ENCODE measurements at places on chromosomes 6 and 20.
A peak's percentile ranks its signal among the peaks of the same experiment; 100 is the strongest.

DNA sequence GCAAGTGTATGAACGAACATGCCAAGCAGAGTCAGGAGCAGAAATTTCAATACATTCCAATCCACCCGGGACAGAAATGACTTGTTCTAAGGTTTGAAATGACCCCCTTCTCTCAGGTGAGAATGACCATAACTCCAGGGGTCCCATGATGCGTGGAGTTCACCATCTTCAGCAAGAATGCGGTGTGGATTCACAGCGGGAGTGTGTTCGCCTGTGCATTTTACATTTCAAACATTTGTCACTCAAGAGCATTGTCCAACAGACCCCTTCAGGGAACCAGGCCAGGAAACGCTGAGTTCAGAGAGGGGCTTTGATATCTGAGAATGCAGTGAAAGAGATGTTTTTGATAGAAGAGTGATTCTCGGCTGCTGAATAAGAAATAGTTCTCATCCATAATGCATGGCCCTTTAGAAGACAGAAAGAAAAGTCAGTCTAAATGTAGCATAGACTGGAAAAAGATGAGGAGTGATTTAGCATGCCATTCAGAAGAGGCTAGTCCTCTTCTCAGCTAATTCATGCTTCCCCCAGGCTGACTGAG is 200.3 kb upstream of the KCNG1 start:
- DNase-seq: no peak

- no peak for DNase-seq
Measured at GRCh38 chr6:73116330-73116729, 109.0 kb downstream of the KHDC1L start.

DNA sequence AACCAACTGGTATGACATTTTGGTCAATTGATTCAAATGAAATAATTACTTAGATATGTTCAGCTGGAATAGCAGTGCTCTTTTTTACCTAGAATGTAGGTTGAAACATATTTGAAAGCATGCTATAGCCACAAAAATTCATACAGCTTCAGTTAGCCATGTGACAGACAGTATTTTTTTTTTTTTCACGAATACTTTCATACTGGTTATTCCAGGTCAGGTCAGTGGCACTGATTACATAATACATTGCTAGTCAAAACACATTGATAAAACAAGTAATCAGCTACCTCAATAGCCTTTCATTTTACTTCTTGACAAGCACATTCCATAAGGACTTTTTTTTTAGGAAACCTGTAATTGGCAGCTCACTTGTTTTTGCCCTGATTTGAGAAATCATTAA is 222.6 kb downstream of the EYA4 start:
- no peak for DNase-seq

DNA sequence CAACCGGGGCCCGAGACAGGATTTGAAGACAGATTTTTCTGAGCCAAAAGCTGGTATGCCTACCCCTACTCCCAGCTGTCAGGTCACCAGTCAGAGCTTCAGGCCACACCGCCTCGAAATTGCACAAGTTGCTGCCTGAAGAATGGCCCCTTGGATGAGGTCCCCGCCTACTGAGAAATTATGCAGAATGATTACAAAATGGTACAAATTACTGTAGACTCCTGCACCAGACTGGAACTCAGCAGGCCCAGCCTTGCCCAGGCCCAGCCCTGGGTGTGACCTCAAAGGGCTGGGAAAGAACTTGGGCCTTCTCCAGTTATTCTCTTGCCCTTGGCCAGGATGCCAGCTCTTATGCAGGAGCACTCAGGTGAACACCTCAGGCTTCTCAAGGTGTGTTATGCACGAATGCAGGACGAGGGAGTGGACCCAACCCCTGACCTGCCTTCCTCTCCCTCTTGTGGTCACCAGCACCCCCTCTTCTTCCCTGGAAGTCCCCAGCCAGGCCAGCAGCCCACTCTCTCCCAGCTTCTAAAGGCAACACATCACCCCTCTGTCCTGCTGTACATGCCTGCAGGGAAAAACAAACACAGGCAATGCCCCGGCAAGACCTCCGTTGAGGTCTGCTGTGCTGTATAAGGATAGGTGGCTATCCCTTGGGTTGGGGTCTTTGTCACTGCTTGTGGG is 88.7 kb upstream of the NAA20 start:
- no peak for DNase-seq

DNA sequence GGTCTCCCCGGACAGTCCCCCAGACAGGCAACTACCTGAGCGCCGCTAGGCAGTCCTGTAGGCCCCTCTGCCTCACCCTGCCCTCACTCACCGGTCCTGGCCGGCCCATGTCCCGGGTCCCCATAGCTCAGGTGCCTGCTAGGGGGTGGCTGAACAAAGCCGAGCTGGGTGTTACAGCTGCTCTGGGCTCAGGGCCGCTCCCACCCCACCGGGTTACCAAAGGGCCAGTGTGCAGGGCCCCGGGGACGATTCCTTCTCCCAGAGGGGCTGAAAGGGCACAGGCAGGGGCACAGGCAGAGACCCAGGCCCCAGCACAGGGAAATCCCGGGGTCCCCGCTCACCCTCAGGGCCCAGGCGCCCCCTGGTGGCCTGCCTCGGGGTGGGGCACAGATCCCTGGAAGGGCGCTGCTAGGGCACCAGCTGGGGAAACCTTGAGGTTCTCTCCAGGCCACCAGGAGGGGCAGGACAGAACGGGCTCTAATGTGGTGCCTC is 118.4 kb downstream of the GRM4 start:
- DNase-seq: peak; percentile 72

GRCh38 chr20:10558635-10559187 is 115.1 kb downstream of the JAG1 start:
- DNase-seq: no peak

GRCh38 chr6:166775180-166775922 is 148.3 kb upstream of the RPS6KA2 start:
- peak; percentile 46 for DNase-seq

DNA sequence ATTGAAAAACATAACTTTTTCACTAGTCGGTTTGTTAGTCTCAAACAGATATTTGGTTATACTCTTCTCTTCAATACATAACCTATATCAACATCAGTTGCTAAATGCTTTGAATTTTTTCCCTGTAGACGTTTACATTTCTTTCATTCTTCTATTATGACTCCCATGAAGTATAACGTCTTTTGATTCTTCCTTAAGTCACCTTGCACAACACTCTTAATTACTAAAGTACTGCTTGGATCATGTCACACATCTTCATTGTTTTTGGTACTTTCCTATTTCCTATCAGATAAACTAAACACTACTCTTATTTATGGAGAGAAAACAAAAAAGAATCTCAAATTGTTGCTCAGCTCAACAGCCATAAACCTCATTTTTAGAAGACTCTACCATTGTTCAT is 23.0 kb upstream of the BMP5 start:
- DNase-seq: no peak

- no peak for DNase-seq
Measured at GRCh38 chr20:33828967-33829560, 17.9 kb downstream of the CHMP4B start.

GRCh38 chr6:73652637-73653570 is 888 bp downstream of the SLC17A5 start:
- peak; percentile 56 for DNase-seq

DNA sequence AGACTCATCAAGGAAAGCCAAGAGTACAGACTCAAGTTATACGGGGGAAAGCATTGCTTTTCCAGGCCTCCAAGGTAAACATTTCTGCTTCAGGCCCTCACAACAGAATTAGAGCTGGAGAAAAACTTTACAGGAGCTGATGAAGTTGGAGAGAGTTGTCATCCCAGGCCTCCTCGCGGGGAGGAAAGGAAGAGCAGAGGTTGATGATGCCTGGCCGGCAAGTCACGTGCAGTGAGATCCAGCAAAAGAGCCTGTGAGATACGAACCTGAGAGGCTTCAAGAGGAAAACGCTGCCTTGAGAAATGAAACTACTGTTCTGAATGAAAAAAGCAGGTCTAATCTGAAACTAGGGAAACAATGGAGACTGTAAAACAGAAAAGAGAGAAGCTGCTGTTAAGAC is 122.9 kb downstream of the FAM120B start:
- no peak for DNase-seq

- DNase-seq: no peak
Measured at GRCh38 chr6:118786596-118787453, 107.1 kb upstream of the ASF1A start.

DNA sequence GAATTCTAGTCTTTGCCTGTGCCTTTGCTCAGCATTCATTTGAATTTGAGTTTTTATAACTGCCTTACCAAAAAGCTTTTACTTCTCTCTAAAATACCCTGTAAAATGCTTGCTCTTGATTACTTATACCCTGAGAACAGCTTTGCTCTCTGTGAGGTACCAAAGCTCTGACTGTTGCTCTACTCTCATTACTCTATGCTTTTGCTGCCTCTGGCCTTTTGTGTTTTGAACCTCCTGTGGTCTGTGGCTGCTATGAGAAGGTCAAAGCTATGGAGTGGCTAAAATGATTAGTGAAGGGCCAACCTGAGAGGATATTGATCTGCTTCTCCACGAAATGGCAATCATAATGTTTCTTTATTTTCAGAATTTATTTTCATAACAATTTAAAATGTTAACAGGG is 375.6 kb upstream of the IMPG1 start:
- DNase-seq: no peak

GRCh38 chr6:97917369-97917768 is 634.4 kb upstream of the MMS22L start:
- DNase-seq: no peak

- DNase-seq: no peak
Measured at GRCh38 chr6:110882824-110883554, 8.4 kb downstream of the AMD1 start.

- DNase-seq: no peak
Measured at GRCh38 chr6:129677620-129678325, 32.2 kb downstream of the ARHGAP18 start.

- no peak for DNase-seq
Measured at GRCh38 chr6:168318090-168318489, 1.5 kb downstream of the DACT2 start.

DNA sequence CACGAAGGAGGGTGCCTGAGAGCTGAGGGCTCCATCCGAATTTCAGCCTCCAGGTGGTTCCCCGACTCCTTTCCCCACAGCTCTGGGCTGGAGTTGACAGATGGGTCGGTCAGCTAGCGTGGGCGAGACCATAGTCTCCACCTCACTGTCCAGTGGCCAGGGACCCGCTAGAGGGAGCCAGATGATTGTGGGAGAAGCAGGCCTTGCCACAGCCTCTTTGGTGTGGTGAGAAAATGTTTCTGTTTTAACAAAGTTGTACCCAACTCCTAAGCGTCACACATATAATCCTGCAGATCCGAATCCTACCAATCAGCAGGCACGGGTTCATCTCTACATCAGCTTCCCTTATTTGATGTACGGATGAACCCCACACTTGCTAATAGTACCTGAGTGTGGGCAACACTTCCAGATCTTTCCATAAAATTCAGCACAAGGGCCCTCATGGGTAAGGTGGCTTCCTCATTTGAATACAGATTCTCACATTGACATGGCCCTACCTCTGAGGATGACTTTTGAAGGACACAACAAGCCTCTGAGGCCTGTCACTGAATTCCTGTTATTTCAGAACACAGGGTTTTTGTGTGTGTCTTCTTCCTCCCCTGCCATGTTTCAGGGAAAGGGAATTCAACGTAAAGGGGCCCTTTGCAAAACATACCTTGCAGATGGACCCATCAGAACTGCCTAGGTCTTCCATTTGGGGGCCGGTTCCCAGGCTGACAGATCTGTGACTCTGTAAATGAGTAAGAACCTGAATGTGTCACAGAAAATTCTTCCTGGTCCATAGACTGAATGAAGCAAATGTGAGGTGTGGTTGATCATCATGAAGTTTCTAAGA is 103.2 kb upstream of the DUSP22 start:
- DNase-seq: peak; percentile 76

DNA sequence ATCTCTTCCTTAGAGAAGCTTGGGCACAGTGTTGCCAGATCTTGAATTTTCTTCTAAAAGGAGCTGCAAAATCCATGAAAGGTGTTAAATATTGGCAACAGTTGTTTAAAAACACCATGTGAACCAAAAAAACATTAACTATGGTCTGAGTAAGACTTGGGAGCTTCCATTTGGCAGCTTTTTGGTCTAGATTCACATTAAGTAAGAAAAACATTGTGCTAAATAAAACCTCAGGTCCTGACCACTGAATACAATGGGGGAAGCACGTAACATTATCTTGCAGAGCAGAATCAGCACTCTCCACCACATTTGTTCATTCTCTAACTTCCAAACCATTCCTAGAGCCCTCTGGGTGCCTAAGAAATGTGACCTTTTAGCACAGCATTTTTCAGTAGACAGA is 437.6 kb upstream of the PLCB4 start:
- no peak for DNase-seq

DNA sequence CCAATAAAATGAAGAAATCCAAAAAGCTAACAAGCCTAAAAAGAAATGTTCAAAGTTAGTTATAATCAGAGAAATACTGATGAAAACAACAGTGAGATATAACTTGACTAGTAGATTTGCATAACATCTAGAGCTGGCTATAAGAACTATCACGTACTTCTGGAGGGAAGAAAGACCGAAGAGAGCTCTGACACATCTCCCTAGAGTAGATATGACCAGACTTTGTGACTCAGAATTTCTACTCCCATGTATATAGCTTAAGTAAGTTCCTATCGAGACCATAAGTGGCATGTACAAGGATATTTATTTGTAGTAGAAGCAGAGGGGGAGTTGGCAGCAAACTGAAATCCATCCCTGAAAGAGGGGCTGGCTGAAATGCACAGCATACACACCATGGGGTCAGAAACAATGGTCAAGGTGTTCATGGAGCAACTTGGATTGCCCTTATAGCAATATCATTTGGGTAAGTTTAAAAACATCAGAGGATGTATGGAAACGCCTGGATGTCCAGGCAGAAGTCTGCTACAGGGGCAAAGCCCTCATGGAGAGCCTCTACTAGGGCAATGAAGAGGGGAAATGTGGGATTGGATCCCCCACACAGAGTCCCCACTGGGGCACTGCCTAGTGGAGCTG is 25.6 kb upstream of the IL17A start:
- no peak for DNase-seq

- no peak for DNase-seq
Measured at GRCh38 chr20:47049771-47050170, 155.1 kb downstream of the EYA2 start.

DNA sequence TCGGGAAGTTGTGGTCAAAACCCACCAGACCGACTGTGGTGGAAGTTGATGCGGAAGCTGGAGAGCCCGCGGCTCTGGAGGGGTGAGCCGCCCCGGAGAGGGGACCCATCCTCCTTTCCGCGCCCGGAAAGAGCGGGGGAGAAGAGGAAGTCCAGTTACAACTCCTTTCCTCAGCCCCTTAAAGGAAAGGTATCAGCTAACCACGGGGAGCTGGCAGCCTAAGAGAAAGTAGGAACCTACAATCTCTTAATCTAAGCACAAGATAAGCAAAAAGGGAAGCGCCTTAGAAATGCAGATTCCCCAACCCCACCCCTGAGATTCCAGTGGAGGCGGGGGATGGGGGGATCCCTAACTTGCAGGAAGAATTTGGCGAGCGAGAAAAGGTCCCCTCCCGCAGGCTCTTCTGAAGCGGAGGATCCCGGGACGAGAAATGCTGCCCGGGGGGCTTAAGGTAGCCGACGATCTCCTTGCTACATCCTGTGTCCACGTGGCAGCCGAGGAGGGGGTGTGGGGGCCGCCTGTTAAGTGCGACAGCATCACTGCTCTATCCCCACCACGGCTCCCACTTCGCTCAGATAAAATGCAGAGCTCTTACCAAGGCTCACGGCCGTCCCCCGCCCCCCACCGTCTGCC is 87.5 kb downstream of the ZFP64 start:
- no peak for DNase-seq
